ENCODE measurements at places on chromosomes 2 and 18. TPM values are rescaled to one million over a fixed set of nuclear protein-coding genes. Genes with fewer than 3 reads are reported as not detected.
A peak's percentile ranks its signal among the peaks of the same experiment; 100 is the strongest.

DNA sequence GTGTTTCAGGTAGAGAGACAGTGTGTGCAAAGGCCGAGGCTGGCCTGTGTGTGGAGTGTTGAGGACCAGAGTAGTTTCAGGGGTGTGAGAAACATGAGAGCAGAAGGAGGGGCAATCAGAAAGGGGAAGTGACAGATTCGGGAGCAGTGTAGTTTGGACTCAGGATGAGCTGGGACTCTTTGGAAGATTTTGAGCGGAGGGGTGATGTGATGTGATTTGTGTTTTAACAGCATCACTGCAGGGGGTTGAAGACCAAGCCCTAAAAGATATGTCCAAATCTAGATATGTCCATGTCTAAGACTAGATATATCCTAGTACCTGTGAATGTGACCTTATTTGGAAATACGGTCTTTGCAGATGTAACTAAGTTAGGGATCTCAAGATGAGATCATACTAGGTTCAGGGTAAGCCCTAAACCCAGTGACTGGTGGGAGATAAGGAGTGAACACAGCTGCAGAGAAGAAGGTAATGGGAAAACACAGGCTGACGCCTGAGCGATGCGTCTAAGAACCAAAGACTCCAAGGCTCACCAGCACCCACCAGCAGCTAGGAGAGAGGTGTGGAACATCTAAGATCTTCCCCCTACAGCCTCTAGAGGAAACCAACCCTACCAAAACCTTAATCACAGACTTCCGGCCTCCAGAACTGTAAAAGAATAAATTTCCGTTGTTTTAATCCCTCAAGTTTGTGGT, 38.5 kb upstream of the MYO3B start:
- no peak for DNase-seq

GRCh38 chr2:1715184-1716013, 28.9 kb downstream of the PXDN start:
- peak; percentile 90 for DNase-seq

The CTAGE1 gene
- not detected for polyA plus RNA-seq

DNA sequence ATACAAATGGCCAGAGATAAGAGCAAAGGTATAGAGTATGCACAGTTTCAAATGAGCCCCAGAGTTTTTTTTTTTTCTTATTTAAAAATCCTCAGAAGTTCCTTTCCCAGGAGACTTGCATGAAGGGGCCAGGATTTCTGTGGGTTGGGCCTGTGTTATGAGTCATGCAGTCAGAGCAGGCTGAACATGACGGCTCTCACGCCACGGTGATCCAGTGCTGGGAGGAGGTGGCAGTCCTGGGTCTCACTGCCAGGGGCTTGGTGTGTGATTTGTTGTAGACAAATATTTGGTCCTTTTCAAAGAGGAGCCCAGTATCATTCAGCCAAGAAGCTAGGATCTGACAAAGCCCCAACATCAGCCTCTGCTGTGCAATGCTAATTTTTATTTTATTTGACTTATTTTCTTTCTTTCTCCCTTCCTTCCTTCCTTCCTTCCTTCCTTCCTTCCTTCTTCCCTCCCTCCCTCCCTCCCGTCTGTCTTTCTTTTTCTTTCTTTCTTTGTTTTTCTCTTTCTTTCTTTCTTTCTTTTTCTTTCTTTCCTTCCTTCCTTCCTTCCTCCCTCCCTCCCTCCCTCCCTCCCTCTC, 10.4 kb upstream of the KCNE4 start:
- peak; percentile 73 for DNase-seq

DNA sequence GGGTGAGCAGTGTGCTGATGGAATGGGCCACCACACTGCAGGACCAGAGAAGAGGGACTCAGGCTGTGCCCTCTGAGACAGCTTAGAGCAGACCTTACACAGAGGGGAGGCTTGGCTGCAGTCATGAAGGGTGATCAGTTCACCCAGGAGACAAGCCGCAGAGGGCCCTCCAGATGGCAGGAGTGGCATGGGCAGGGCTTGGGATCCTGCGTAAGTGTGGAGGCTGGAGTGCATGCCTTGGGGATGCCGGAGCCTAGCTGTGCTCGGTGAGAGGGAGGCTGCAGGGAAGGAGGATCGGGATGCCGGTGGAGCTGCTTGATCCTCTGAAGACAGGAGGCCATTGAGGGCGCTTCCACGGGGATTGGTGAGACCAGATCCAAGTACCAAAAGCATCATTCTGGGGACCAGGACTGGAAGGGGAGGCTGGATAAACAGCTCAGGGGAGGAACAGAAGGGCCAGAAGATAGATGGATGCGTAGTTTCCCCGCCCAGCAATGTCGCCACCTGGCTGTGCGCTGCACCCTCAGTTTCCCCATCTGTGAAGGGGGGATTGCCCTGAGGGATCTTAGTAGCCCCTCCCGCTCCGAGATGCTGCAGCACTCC, 163.4 kb downstream of the INHBB start:
- no peak for DNase-seq

- no peak for DNase-seq
Observed at GRCh38 chr2:179255129-179255528, 9.5 kb downstream of the SESTD1 start.

The FAM110C gene
- polyA plus RNA-seq = 0.26 TPM

Measured in muscle of leg (tissue), 16 donors.